OCI-LY7 (cell line): ENCODE measurements at places on chromosomes 7 and 10. TPM values are rescaled to one million over a fixed set of nuclear protein-coding genes. Genes with fewer than 3 reads are reported as not detected.

PTPRZ1 gene
- total RNA-seq: not detected in 2 replicates

TMEM236 gene
- 0.06 TPM in 1 of 2 replicates, not detected in the other for total RNA-seq

KCNH2 gene
- 5.8 and 6.2 TPM in 2 replicates for total RNA-seq

NFKB2 gene
- total RNA-seq: 67.3 and 75.2 TPM in 2 replicates

IGFBP3 gene
- not detected in 2 replicates for total RNA-seq
